ENCODE measurements at places on chromosomes 4 and X.

DNA sequence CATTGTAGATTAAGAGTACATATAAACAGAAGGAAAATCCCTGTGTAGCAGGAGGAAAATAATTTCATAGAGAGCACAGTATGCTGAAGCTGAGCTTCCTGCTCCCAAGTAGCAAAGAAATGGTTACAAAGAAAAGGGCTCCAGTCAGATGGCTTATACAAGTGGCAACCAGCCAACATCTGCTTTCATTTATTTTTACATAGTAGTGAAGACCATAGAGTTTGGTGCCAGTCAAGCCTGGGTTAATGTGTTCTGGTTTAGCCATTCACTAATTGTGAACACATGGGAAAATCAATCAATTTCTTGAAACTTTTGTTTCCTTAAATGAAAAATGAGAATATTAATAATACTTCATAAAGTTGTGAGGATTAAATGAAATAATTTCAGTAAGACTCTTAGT is 111.3 kb upstream of the ELOVL6 start:
- DNase-seq: no peak

GRCh38 chr4:140662082-140662869 is 93.5 kb upstream of the UCP1 start:
- peak; percentile 39 for DNase-seq

DNA sequence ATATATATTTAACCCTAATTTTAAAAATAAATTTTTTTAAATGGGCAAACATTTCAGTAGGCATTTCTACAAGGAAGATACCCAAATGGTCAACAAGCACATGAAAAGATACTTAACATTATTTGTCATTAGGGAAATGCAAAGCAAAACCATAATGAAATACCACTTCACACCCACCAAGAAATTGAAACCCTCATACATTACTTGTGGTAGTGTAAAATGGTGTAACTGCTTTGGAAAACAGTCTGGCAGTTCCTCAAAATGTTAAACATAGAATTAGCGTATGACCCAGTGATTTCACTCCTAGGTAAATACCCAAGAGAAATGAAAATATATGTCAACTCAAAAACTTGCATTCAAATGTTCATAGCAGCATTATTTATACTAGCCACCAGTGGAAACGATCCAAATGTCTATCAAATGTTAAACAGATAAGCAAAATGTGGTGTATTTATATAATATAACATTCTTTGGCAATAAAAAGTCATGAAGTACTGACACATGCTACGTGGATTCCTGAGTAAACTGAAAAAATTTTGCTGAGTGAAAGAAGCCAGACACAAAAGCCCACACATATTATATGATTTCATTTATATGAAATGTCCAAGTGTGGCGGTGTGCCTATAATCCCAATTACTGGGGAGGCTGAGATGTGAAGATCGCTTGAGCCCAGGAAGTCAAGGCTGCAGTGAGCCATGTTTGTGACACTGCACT is 16.6 kb downstream of the TRIM2 start:
- no peak for DNase-seq

DNA sequence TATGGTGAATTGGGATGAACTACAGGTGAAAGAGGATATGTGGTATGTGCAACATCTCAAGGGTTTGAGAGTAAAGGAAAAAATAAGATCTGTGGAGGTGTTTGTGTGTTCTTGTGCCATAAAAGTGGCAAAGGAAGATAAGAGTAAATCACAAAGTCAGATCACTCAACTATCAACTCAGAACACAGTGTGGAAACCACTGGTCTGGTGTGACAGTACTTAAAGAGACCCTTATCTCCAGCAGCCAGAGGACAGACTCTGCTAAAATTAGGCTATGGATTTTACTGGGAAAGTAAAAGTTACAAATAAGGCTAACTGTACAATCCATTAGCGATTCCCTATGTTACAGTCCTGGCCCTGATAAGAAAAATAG is 54.0 kb upstream of the PRDM8 start:
- no peak for DNase-seq

DNA sequence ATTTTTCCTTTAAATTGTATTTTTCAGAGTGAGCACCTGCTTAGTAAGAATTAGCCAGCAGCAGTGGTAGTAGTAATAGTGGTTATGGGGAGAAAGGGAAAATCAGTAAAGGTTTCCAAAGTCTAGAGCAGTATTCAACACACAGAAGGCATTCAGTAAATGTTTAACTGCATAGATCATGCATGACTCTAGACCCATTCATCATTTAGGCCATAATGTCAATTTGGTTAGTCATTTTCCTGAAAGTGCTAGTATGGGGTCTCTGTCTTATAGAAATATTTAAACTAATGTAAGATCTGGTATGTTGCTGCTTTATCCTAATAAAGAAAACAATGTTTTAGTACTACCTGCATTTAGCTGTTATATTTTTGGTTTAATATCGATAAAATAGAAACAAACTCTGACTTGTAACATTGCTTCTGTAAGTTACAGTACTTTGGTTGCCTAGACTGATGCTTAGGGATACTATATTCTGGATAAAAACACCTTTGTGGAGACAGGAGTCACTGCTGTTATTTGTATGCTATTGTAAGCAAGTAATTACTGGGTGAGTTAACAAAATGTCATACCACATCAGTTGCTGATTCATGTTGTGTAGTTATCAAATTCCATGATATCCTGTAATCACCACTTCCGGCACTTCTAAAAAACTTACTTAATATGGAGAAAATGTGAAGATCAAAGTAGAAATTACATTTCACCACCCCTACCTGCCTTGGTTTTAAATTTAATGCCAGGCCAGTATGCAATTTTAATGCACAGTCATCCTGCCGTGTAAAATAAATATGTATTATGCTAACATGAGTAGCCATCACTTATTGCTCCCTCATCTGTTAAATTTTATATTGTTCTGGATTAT is 115.8 kb upstream of the BMPR1B start:
- DNase-seq: peak; percentile 60

- no peak for DNase-seq
Measured at GRCh38 chr4:10151182-10151581, 34.6 kb upstream of the WDR1 start.

DNA sequence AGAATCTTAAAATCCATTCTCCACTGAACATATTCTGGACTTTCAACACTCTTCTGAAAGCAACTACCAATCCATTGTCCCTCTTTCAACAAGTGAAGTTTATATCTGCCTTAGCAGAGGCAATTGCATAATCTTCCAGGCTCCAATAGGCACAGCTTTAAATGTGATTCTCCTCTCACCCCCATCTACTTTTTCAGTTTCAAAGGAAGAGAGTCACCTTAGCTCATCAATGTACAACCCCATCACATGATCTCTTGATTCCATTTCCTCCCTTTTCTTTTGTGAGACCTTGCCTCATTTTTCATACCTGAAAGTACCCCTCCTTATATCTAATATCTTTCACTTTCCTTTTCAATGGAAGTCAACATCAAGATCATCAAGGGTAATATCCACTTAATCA is 921.7 kb upstream of the EPHA5 start:
- DNase-seq: no peak

GRCh38 chrX:2642791-2643190 is 48.3 kb upstream of the CD99 start:
- DNase-seq: no peak

DNA sequence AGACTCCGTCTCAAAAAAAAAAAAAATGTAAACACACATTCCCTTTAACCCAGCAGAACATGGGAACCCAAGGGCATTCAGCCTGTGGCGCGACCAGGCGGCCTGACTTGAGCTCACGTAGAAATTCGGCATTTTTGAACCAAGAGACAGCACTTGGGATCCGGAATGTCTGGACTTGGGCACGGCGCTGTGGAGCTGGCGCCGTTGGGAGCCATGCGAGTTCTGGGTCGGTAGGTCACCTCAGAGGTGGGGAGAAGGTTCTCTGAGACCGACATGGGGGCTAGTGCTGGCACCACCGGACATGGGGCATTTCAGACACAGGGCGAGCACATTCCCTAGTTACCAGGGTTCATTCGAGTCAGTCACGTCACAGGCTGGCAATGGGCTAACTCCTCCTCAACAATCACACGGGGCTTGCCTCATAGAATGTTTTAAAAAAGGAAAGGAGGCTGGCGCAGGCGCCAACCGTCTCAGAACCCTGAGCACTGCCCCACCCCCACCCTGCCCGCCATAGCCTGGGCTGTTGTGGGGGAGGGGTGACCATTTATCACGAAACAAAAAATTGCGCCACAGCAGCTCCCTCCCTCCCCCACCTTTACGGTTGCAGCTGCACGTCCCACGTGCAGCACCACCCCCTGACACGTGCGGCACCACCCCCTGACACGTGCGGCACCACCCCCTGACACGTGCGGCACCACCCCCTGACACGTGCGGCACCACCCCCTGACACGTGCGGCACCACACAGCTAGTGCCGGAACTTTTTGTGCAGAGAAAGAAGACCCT is at the start of gene TEX28:
TSS of gene TEX28 (minus strand) at position 334 of the 784 bp plus-strand sequence. CDS start 3,007 bp downstream, outside the sequence.
- DNase-seq: no peak

GRCh38 chr4:33911959-33912358 is 2332.4 kb downstream of the ARAP2 start:
- DNase-seq: no peak

- no peak for DNase-seq
Measured at GRCh38 chr4:148055844-148056243, 324.0 kb downstream of the ARHGAP10 start.

GRCh38 chrX:151177141-151178027 is 1.0 kb downstream of the GPR50 start:
- no peak for DNase-seq

DNA sequence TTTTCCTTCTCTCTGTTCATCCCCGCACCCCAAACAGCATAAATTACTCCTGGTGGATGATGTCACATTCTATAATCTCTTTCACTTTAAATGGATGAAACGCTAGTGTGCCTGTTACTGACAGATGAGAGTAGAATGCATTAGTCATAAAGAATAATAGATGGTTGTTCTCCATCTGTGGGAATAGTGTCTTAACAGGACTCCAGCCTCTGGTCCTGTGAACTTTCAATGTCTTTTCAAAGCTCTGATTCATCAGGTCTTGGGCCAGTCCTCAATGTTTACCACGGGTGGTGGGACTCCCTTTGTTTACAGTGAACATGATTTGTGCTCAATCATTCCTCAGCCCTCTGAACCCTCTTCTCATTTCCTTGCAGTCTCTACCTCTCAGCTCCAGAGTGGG is 182.6 kb downstream of the GABRB1 start:
- DNase-seq: peak; percentile 94

DNA sequence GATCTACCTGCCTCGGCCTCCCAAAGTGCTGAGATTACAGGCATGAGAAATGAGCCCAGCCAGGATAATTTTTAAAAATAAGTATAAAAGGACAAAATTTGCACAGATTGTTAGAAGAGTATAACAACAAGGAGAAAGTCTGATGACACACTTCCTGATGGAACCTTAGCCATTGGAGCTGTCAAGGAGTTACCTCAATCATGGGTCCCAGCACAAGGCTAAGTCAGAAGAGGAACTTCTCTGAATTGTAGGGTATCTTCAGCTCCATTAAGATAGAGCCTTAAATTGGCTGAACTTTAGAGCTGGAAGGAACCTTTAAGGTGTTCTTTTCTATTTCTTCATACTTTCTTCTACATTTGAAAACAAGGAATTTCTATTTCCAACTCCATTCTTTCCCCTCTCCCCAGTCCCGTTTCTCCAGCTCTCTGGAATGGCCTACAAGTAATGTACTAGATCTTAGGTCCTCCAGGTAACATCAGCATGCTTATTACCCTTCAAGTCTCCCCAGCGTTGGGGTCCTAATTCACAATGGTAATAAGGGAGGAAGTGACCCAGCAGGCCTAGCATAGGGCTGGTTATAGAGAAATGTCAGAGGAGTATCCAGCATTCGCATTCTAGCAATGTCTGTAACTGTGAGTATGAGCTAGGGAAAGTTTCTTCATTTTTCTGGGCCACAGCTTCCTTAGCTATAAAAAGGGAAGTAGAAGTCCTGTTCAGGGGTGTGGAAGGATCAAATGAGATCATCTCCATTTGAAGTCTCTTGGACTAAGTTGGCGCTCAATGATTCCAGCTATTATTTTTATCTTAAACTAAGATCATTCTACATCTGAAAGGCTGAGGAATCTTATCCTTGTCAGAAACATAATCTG is 18.5 kb upstream of the RBPJ start:
- no peak for DNase-seq

DNA sequence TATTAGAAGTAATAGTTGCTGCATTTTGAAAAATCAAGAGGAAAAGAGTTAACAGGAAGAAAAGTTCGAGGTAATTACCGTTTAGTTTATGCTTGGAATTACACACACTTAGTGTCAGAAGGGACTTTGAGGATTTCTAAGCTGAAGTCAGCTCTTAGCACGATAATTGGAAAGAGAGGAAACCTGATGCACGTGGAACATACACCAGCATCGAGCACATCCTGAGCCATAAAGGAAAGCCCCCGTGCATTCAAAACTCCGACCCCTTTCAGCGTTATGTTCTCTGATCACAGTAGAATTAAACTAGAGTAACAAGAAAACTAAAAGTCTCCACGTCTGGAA is 400 bp upstream of the PAQR3 start:
- DNase-seq: no peak

DNA sequence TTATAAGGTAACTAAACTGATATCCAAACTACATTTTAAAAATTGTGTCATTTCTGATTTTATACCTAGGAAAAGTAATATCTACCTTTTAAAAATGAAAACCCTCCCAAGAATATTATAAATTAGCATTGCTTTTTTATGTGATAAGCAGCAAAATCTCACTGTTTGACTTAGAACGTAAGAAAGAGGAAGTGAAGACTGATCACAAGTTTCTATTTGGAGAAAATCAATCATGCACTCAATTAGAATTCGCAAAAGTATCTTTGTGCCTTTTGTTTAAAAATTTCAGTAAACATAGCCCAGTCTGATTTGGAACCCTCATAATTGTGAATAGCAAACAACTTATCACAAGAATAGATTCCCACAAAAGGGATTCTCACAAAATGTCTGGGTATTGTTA is 142.7 kb downstream of the TENM3 start:
- no peak for DNase-seq

DNA sequence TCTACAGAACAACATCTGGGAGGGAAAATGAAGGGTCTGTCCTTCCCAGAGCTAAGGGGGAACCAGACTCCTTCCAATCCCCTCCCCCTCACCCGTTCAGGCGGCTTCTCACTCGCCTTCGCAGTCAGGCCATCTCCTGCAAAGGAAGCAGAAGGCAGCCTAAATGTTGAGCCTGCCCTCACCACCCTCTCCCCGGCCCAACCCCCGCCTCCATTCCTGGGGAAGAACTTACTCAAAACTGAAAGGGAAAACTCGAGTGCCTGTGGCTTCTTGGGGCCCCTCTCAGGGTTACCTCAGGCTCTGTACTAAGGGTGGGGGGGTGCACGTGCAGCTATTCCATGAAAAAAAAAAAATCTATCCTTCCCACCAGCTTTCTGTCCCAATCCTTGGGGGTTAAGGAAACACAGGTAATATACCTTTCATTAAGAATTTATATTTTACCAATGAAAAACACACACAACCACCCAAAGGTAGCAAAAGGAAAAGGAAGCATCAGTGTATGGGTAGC is 2.4 kb downstream of the ZMYM3 start:
- no peak for DNase-seq

GRCh38 chrX:74351760-74352159 is 47.8 kb downstream of the ZCCHC13 start:
- DNase-seq: peak; percentile 19

- no peak for DNase-seq
Measured at GRCh38 chr4:182370491-182370890, 127.3 kb downstream of the TENM3 start.
